ENCODE measurements at places on chromosomes 7 and 10. TPM values are rescaled to one million over a fixed set of nuclear protein-coding genes. Genes with fewer than 3 reads are reported as not detected.

DNA sequence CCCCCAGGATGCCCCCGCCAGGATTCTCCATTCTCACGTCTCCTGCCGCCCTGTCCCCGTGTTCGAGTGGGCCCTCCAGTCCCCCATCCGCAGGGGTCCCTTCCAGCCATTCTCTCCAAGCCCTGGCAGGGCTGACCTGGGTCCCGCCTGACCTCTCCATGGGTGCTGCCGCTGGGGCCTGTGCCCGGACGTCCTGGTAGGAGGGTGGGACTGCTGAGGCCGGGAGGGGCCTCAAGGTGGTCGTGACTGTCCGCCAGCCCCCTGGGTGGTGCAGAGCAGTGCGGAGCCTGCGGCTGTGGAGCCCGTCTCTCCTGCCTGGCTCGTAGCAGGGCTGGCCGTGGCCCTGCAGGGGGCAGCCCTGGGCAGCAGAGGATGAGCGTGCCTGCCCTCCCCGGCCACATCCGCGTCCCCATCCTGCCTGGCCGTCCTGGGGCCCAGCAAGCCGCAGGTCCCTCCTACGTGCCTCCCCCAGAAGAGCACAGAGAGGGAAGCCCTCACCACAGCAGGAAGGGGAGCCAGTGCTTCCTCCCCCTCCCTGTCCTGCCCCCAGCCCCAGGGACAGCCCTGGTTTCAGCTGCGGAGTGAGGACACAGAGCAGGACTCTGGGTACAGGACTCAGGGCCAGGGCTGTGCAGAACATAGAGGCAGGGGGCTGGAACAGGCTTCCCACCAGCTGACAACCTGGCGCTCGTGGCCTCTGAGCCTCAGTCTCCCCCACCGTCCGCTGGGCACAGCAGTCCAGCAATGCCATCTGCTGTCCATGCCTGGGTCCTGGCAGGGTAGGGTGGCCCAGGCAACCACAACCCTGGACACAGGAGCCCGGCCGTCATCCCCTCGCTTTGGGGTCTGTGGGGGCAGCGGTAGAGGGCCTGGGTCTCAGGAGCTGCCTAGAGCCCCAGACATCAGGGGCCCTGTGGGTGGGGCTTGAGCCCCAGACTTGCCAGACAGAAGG lies 1.5 kb upstream of the GRIFIN start:
- peaks cover 20% of the 10 kb centered on the region for H3K4me1 ChIP-seq
- no peaks in the 10 kb centered on the region for H3K36me3 ChIP-seq
- DNase-seq: no peak

DNA sequence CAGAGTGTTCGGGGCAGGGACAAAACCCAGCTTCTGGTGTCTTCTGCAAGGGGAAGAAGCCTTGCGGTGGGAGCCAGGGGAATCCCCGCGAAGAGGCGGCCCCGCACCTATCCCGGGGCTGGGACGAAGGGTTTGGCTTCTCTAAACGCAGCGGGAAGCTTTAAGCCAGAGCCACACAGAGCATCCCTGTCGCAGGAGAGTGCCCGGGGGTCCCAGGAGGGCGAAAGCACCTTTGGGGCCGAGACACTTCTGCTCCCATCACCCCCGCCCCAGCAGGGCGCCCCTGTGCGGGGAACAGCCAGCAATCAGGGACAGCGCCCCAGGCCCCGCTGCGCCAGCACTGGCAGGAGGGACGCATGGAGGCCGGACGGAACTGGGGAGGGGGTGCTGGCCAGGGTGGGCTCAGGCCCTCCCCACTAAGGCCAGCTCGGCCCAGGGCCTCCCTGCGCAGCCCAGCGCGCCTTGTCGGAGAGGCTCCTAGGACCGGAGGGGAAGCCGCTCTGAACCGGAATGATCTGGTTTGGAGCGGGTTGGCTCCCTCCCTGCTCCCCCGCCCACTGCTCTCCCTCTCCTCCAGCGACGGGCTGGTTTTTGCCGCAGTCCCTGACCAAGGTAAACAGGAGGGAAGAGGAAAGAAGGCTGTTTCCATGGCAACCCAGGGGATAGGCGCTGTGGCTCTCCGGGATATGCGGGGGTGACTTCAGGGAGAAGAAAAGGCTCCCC lies 63.9 kb downstream of the TMEM209 start:
- H3K36me3 ChIP-seq: no peaks in the 10 kb centered on the region
- H3K27me3 ChIP-seq: no peaks in the 10 kb centered on the region
- DNase-seq: no peak
- H3K27ac ChIP-seq: peak overlapping the region; percentile 78

GRCh38 chr10:114380060-114380459 lies 24.2 kb downstream of the AFAP1L2 start:
- no peak overlapping the region for H3K27ac ChIP-seq
- no peaks in the 10 kb centered on the region for H3K36me3 ChIP-seq
- DNase-seq: no peak
- H3K27me3 ChIP-seq: no peaks in the 10 kb centered on the region
- H3K4me1 ChIP-seq: no peaks in the 10 kb centered on the region

DNA sequence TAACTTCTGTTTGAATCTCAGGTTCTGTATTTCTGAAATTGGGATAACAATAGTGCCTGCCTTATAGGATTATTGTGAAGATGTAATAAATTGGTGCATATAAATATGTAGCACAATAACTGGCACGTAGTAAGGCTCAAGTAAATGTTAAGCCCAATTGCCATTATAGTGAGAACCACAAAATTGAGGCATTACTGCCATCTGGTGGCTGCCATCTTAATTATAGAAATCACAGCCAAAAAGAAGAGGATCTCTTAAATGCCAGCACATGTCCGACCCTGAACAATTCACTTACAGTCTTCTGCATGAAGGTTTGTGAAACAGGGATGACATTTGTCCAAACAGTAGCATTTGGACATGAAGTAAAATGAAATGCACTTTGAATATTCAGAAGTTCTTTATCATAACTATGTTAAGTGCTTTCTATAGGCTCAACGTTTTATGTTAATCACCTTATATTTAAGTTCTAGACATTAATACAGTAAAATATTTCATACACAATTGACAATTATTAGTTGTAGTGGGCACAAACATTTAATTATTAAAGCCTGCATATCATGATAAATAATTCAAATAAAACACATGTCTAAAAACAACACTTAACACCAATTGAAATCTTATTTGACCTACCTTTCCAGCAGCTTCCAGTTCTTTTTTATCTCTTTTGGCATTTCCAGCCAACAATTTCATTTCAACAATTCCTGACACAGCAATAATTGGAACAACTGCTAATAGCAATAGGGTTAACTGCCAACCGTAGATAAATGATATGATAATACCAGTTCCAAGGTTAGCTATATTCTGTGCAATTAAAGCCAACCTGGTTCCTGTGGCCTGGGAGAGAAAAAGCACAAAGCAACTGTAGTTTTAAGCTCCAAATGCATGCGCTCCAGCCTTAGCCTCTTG lies 58.5 kb downstream of the ABCB4 start:
- DNase-seq: no peak
- no peak overlapping the region for H3K4me3 ChIP-seq
- H3K27ac ChIP-seq: no peak overlapping the region
- H3K4me1 ChIP-seq: no peaks in the 10 kb centered on the region
- H3K27me3 ChIP-seq: no peaks in the 10 kb centered on the region

DNA sequence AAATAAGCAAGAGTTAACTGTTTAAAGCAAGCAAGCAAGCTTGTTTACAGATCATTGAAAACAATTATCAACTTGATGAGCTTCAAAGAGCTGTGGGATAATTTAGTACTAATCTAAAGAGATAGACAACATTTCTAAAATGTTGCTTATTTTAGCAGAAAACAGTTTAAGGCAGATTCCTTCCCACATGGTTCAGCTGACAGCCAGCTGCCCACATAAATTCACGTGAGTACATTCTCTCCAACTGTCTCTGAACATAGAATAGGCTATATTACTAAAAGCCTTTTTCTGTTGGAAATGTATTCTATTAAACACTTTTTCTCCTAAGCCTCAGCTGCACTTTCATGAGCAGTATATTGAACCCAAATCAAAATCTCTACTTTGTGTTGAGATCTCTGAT lies 174.1 kb downstream of the LRRN3 start:
- no peak for DNase-seq
- H3K36me3 ChIP-seq: no peaks in the 10 kb centered on the region
- no peaks in the 10 kb centered on the region for H3K4me1 ChIP-seq
- H3K27me3 ChIP-seq: no peaks in the 10 kb centered on the region
- H3K4me3 ChIP-seq: no peak overlapping the region

DNA sequence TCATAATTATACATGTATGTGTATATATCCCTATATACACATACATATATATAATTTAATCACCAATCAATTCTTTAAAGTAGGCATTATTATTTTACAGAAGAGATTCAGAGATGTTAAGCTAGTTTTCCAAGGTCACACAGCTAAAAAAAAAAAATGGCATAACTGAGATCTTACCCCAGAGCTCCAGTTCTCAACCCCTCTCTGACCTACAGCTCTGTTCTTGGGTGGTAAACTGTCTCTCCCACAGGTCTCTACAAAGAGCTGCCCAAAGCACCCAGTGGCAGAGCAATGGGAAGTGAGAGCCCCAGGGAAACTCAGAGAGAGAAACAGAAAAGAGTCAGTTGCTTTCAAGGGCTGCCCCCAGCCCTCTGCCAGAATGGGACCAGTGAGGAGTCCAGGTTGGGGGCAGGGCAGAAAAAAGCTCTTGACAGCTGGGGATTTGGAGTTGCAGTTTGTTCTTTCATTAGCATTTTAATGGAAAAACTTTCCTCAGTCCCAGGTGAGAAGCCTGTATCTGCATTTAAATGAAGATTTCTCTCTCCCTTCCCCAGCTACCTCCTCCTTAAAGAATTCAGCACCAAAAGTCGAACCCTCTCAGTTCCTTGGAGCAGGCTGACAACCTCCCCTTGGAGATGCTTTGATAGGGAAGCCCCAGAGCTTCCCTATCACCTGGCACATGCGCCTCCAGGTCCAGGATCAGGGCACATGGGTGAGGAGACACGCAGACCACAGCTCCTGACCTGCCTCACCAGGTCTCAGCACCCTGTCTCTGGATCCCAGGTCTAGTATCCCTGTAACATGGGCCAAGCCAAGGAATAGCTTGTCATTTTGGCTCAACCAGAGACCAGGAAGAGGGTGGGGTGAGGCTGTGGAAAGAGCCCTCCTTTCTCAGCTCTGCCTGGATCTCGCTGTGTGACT lies 388.1 kb downstream of the PLXNA4 start:
- no peak overlapping the region for H3K27ac ChIP-seq
- H3K36me3 ChIP-seq: no peaks in the 10 kb centered on the region
- no peaks in the 10 kb centered on the region for H3K27me3 ChIP-seq
- no peak for DNase-seq
- no peak overlapping the region for H3K4me3 ChIP-seq

GRCh38 chr7:27119412-27119911 lies 11.1 kb downstream of the HOXA4 start:
- no peak for DNase-seq
- H3K27ac ChIP-seq: peak overlapping the region; percentile 90
- peaks cover 86% of the 10 kb centered on the region for H3K4me1 ChIP-seq
- H3K36me3 ChIP-seq: no peaks in the 10 kb centered on the region

DNA sequence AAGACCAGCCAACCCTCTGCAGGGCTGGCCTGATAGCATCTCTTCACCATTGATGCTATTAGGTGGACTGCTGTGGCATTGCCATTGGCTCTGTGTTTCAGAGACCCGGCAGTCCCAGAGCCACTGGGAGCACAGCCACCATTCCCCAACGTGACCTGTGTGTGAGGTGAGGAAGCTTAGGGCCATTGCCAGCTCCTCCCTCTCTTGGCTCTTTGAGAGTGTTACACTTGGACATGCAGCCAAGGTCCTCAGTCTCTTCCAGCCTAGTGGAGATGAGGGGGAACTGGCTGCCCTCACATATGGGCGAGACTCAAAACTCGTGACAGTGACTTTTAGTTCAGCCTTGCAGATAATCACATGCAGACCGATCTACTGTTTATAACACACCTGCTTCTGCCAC lies 39.3 kb upstream of the HMX3 start:
- H3K27ac ChIP-seq: no peak overlapping the region
- H3K36me3 ChIP-seq: no peaks in the 10 kb centered on the region
- H3K4me3 ChIP-seq: no peak overlapping the region
- no peaks in the 10 kb centered on the region for H3K4me1 ChIP-seq
- peaks cover 27% of the 10 kb centered on the region for H3K27me3 ChIP-seq
- no peak for DNase-seq

GRCh38 chr7:112211348-112211907 lies 4.9 kb downstream of the ZNF277 start:
- H3K4me3 ChIP-seq: no peak overlapping the region
- H3K36me3 ChIP-seq: no peaks in the 10 kb centered on the region
- DNase-seq: no peak
- no peaks in the 10 kb centered on the region for H3K4me1 ChIP-seq

- no peak overlapping the region for H3K27ac ChIP-seq
- H3K27me3 ChIP-seq: no peaks in the 10 kb centered on the region
- DNase-seq: no peak
- H3K4me3 ChIP-seq: no peak overlapping the region
- H3K36me3 ChIP-seq: no peaks in the 10 kb centered on the region
- H3K4me1 ChIP-seq: no peaks in the 10 kb centered on the region
These were observed 308.0 kb upstream of the KCND2 start for GRCh38 chr7:119964788-119965542.

GRCh38 chr10:106513352-106513771 lies 651.1 kb downstream of the SORCS1 start:
- H3K4me1 ChIP-seq: peaks cover 8% of the 10 kb centered on the region
- no peak overlapping the region for H3K27ac ChIP-seq
- no peaks in the 10 kb centered on the region for H3K36me3 ChIP-seq
- H3K27me3 ChIP-seq: no peaks in the 10 kb centered on the region
- no peak overlapping the region for H3K4me3 ChIP-seq

Gene PTCD1
- total RNA-seq: 5.7 TPM

Gene UPK3B
- total RNA-seq: 34.9 TPM

Gene INMT
- total RNA-seq: 11.0 TPM

All from esophagus squamous epithelium (tissue), 5 donors.